Cerebellar nuclear complex (tissue), 1 donor: ENCODE measurements at places on chromosomes 2 and 18.
A peak's percentile ranks its signal among the peaks of the same experiment; 100 is the strongest.

GRCh38 chr18:74951165-74951760 lies 257.7 kb downstream of the PTGR3 start:
- DNase-seq: no peak

DNA sequence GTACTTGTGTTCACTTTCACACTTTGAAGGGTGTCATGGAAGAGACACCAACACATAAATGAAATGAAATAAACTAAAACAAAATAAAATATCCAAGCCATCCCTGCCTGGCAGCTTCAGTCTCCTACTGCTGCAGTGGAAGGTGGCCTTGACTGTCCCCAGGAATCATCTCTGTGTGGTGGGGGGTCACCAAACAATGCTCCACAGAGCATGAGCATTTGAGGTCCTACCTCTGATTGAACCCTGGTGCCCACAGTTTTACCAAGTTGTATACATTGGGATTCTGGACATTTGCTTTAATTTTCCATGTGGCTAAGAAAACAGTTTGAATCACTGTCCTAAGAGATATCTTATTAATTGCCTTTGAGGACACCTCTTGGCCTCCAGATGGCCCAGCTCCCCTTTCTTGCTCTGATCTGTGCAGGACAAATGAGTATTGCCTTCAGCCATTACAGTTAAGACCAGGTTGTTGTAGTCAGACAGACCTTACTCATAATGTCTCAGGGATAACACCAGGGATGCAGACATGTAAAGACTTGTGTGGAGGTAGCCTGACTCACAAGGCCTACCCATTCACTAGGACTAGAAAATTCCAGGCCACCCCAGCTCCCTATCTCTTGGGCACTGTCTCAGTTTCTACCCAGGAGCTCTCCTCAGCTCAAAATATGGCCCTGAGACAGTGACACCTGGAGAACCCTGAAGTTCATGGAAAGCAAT lies 195.0 kb downstream of the MYCN start:
- no peak for DNase-seq

DNA sequence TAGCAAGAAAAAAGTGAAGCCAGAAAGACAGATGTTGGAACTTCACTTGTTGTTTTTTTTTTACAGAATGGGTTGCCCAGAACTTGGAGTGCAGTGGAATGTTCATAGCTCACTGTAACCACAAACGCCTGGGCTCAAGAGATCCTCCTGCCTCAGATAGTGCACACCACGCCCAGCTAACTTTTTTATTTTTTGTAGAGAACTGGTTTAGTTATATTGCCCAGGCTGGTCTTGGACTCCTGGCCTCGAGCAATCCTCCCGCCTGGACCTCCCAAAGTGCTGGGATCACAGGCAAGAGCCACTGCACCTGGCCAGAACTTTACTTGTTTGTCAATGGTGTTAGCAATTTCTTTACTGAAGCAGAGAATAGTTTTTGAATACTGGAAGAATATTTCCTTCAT lies 11.9 kb upstream of the ASPRV1 start:
- DNase-seq: no peak

DNA sequence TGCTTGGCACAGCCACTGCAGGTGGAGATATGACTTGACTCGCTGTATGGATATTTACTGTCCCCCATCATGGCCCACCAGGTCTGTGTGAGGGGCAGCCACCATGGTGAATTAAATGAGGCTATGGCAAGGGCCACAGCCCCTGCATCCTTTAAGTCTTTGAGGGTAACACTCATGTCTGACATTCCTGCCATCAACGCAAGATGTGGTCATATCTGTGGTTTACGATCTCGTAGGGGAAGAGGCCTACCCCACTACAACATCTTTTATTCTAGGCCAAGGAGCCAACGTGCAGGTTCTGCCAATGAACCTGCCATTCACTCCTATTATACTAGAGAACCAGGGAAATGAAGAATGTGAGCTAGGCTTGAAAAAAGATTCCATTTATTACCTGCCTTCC lies 381.6 kb upstream of the ID2 start:
- no peak for DNase-seq

DNA sequence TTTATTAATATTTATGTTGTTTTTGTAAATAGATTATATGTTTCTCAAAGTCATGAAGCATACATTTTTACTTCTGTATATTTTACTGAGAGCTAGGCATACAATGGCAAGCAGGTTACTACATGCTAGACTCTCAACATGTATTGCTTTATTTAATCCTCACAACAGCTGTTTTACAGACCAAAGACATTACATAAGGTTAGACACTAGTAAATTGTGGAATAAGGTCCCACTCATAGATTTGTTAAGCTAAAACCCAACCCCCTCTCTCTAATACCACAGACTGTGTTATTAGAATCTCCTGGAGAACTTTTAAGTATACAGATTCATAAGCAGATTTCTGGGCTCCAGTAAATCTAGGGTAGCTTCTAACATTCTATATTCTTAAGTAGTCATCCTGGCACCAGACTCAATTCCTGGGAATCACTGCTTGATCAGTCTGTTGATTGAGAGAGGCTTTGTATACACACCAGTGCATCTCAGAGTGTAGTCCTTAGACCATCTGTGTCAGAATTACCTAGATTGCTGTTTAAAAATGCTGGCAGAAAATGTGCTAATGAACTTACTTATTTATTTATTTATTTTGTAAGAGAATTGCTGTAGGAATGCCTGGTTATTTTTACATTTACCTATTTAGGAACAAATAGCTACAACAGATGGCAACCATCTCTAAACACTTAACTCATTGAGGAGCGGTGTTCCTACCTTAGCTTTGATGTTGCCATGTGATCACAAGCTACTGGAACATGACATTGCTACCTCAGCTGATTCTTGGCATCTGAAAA lies 153.5 kb upstream of the CAVIN2 start:
- DNase-seq: peak; percentile 52
